ENCODE measurements at places on chromosomes 3 and 15.
A peak's percentile ranks its signal among the peaks of the same experiment; 100 is the strongest.

DNA sequence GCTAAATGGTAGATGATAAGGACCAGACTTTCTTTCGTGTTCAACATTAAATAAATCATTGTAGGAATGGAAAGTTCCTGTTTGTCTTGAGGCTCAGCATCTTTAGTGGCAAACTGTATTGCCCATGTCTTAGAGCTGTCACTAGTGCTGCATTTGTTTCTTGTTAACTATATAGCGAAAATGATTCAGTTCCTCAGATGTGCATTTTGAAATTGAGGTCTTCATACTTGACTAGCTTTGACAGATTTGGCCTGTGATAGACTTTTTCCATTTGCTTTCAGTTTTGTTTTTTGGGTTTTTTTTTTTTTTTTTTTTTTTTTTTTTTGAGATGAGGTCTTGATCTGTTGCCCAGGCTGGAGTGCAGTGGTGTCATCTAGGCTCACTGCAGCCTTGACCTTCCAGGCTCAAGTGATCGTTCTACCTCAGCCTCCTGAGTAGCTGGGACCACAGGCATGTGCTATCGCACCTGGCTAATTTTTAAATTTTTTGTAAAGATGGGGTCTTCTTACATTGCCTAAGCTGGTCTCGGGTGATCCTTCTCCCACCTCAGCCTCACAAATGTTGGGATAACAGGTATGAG is 9.5 kb upstream of the RPLP1 start:
- DNase-seq, result no peak

DNA sequence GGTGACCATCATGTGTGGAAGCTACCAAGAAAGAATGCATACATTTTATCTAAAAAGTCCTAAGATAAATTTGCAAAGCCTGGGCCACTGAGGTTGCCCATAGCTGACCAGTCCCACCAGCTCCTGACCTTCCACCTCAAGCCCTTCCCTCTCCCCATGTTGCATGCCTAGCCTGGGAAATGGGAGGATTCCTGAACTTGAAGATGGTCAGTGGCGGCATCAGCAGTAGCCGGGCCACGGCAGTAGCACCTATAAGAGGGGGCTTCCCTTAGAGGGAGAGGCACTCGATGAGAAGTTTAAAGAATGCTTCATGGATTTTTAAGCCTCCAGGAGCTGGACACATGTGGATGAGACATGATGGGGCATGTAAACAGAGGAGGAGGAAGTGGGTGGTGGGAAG is 172.1 kb downstream of the KLF13 start:
- no peak for DNase-seq

DNA sequence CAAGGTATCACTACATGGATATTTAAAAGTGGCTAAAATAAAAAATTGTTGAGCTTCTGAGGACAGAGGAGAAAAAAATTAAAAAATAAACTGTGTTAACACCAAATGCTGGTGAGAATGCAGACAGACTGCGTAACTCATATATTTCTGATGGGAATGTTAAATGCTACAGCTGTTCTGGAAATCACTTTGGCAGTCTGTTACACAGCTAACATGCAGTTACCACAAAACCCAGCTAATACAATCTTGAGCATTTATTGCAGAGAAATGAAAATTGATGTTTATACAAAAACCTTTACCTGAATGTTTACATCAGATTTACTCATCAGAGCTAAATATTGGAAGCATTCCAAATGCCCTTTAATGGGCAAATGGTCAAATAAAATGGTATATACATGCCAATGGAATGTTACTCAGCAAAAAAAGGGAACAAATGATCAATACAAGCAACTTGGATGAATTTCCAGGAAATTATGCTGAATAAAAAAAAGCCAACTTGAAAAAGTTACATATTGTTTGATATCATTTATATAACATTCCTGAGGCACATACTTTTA is 24.6 kb downstream of the MNS1 start:
- no peak for DNase-seq

DNA sequence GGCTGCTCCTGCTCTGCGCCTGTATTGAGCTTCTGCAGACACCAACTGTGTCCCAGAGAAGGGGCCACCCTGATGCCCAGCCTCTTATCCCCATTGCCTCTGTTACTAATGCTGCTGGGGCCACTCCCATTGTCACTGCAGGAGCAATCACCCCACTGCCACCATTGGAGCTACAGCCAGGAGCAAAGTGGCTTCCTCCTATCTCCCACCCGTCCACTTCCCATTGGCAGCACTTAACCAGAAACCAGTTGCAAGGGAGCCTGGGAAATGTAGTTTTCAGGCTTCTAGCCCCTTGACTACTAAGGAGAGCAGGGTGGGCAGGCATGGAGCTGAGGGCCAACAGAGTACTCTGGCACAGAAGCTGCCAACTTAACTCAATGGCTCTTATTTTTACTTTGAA is 55.9 kb upstream of the KLF13 start:
- DNase-seq, result no peak

GRCh38 chr15:41169781-41170180 is 53.7 kb upstream of the INO80 start:
- DNase-seq, result no peak

GRCh38 chr3:128316481-128316891 is 150.2 kb downstream of the DNAJB8 start:
- no peak for DNase-seq

GRCh38 chr15:90201944-90202375 is 830 bp downstream of the SEMA4B start:
- DNase-seq, result no peak

GRCh38 chr3:54857343-54857742 is 70.5 kb downstream of the LRTM1 start:
- DNase-seq, result no peak

- no peak for DNase-seq
Observed at GRCh38 chr3:148106062-148106461, 591.6 kb upstream of the AGTR1 start.

DNA sequence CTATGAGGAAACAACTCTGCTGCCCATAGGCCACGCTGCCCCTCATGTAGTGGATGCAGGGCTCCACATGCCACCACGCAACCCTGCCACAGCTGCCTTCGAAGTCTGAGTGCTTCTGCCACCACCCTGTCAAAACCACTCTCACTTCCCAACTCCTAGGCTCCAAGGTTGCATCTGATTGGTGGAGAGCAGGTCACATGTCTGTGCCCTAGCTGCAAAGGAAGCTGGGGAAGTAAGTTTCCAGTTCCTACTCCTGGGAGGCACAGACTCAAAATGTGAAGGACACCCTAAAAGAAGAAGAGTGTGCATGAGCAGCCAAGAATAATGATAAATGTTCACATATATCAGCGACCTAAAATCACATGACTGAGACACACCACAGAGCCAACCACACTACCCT is 31.9 kb upstream of the TICRR start:
- DNase-seq, result no peak

- DNase-seq, result no peak
Observed at GRCh38 chr3:101643861-101644613, 32.9 kb downstream of the ZBTB11 start.

DNA sequence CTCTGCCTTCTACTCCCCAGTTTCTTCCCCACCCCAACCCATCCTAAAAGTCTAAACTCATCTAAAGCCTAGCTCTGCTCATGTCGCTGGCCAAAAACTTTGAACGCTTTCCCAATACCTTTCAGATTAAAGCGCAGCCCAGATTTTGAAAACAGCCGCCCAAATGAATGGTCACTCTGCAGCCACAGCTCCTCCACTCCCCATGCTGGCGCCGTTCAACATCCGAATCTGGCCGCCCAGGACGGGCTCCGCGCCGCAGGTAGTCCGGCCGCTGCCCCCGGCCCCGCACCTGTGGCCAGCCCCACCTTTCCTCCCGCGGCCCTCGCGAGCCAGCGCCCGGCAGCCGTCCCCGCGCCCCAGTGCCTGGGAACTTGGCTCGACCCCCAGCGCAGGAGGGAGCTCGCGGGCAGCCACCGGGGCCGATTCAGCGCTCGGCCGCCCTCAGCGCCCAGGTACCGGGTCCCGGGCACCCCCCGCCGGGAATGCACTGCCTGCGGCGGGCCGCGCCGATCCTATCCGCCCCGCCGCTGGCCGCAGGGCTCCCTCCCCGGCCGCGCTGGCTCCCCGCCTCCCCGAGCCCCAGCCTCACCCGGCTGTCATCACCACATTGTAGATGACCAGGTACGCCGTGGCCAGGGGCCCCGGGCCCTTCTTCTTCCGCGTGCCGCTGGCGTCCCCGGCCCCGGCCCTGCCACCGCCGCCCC is 417 bp downstream of the HACD2 start:
- peak; percentile 46 for DNase-seq

- DNase-seq, result no peak
Observed at GRCh38 chr3:41661796-41662195, 300.1 kb downstream of the ULK4 start.

DNA sequence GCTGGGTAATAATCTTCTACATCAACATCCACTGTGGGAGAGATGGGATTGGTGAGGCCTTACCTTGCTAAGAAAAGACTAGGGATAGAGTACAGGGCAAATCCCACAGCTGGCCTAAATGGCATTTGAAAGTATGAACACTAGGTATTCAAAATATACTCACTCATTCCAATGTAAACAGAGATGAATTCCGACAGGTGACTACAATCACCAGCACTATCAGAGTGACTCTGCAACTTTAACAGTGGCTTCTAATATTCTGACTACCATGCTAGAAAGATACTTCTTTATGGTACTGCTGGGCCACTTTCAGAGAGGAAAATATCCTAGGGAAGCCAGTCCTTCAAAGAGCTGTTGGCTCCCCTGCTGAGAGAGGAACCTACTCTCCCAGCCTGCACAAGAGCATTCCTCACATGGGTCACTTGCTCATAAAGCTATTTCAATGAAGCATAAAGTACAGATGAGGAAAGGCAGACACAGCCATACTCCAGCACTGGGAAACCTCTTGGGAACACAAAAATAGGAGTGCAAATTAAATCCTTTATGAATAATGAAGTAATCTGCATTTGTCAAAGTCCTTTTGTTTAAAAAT is 21.5 kb upstream of the MAN2C1 start:
- no peak for DNase-seq

DNA sequence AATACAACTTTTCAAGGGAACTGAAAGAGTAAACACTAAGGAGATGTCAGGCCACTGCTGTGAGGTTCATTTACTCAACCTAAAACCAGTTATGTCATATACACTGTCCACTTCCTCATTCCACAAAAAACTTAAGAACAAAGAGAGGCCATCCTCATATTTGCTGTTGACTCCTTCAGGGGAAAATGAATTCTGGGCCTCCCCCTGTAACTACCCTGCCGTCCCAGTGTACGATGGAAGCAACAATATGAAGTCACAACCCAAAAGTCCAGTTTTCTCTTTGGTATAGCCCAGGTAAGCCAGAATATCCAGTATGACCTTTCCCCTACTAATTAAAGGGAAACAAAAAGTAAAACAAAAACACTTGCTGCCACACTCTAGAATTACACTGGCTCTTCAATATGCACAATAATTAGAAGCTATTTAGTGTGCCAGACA is 16.2 kb downstream of the CEP152 start:
- DNase-seq, result no peak

DNA sequence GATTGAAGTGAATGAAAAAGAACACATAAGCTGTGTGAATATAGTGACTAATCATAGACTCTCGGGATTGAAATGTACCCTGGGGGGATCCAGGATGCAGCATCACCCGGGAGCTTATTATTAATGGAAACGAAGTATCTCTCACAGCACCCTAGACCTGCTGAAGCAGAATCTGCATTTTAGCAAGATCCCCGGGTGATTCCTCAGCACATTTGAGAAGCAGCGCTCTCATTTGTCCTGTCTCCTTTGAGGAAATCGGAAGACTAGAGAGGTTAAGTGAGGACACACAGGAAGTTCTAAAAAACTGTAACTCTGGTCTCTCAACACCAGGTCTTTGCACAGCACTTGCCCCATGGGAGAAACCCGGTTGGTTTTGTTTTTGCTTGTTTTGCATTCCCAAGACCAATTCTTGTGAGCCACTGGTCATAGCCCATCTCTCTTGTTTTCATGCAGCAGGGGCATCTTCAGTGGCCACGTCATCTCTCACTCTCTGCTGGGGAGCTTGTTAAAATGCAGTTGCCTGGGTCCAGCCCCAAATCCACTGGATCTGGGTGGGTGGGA is 30.2 kb downstream of the ZNF710 start:
- no peak for DNase-seq

DNA sequence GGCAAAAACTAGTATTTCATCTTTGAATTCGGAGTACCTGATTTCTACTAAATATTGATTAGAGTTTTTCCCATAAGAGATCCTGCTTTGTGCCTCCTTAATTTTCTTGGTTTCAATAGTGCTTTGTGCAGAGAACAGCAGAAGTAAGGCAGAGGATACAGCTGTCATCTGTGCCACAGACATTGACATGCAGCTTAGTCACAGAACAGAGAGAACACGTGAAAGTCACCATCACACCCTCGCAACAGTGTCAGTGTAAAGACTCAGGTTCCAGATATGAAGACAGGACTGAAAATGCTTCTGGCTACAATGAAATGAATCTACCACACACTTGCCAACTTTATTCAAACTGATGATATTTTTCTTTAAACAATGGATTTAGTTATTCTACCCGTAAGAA is 942.8 kb upstream of the CFAP20DC start:
- no peak for DNase-seq

GRCh38 chr3:142846779-142847577 is 41.9 kb downstream of the PCOLCE2 start:
- DNase-seq, result no peak

- DNase-seq, result no peak
Observed at GRCh38 chr15:84764989-84765388, 16.6 kb downstream of the ZNF592 start.

DNA sequence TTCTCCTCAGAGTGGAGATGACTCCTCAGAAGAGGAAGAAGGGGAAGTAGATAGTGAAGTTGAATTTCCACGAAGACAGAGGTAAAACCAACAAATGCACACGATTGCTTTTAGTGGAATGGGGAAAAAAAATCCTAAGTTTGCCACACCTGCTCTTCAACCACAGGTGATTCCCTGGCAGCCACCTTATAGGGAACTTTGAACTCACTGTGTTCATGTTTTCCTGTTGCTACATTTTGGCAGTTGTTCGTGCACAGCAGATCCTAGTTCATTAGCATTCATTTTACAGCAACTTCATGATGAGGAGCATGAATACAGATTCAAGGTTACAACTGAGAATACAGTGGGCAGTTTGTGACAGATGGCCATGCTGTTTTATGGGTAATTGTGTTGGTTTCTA is 21.5 kb downstream of the TMEM41A start:
- no peak for DNase-seq

DNA sequence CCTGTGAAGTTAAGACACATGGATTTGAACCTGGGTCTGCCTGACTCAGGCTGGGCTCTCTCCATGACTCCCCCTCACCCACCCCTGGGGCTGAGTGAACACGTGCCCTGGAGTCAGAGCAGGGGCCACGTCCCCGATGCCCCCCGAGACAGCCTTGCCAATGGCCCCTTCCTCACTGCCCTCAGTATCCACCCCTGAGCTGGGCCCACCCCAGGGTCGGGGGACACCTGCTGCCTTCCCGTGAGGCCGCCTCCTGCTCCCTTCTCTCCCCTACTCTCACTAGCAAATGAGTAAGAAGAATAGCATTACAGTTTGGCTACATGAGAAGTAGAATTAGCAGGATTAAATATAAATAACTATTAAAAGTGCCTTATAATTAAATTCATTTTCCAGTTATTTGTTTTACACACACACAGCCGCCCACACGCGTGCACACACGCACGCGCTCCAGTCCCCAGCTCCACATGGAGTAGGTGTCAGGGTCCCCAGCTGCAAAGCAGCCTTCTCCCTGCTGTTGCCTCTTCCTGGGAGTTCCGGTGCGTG is 117.4 kb upstream of the LINGO1 start:
- DNase-seq, result no peak

- no peak for DNase-seq
Observed at GRCh38 chr3:177221744-177222143, 24.5 kb upstream of the TBL1XR1 start.

Data from NCI-H2171 (cell line).